ENCODE measurements at places on chromosomes 5 and 9.

DNA sequence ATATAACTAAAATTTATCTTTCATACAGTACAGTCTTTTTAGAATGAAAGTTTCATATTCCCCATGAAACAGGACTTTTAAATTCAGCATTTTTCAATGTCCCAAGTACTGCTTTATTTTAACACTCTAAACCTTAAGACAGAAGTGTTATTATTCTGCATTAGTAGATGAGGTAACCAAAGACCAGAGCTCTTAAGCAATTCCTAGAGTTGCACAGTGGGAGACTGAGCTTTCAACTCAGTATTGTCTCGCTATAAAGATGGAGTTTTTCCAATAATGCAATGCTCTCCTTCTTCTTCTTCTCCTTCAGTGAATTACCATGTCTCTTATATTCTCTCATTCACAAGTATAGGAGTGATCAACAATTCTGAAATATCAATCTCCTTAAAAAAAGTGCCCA lies 479.7 kb downstream of the CETN3 start:
- H3K27me3 ChIP-seq: no peaks in the 10 kb centered on the region
- no peak overlapping the region for H3K27ac ChIP-seq
- H3K4me1 ChIP-seq: no peaks in the 10 kb centered on the region
- no peak overlapping the region for H3K4me3 ChIP-seq
- no peaks in the 10 kb centered on the region for H3K36me3 ChIP-seq
- DNase-seq: no peak

- H3K27me3 ChIP-seq: no peaks in the 10 kb centered on the region
- DNase-seq: no peak
- H3K27ac ChIP-seq: no peak overlapping the region
- H3K4me1 ChIP-seq: no peaks in the 10 kb centered on the region
- no peaks in the 10 kb centered on the region for H3K36me3 ChIP-seq
Observed at GRCh38 chr9:138066049-138066448, 188.5 kb downstream of the CACNA1B start.

- H3K27me3 ChIP-seq: no peaks in the 10 kb centered on the region
- H3K36me3 ChIP-seq: no peaks in the 10 kb centered on the region
- no peak overlapping the region for H3K4me3 ChIP-seq
- DNase-seq: no peak
Observed at GRCh38 chr5:160657068-160657507, 194.9 kb downstream of the ATP10B start.

DNA sequence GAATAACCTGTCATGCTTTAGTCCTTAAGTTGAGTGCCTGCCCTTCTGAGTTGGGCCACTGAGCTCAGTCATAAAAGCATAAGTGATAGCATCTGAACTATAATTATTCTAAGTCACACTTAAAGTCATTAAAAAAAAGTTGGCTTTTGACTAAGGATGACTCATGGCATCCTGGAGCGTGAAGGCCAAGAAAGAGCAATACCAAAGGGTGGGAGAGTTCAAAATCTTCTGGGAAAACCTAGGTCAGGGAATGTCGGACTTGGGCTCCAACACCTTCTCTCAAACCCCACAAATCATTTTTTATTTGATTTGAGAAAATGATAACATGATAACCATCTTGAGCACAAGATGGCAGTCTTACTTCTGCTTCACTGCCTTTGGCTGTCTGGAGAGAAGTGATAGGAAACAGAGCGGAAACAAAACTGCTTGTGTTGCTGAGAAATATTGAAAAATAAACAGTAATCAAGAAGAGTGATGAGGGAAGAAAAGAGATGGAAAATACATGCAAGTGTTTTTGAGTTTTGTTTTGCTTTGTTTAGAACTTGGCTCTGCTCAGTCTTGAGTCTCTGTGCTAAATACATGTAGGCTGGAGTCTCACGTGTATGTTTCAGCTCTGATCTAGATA lies 16.9 kb upstream of the NTRK2 start:
- no peaks in the 10 kb centered on the region for H3K4me1 ChIP-seq
- no peaks in the 10 kb centered on the region for H3K36me3 ChIP-seq
- no peak overlapping the region for H3K27ac ChIP-seq
- no peak for DNase-seq
- no peaks in the 10 kb centered on the region for H3K27me3 ChIP-seq

DNA sequence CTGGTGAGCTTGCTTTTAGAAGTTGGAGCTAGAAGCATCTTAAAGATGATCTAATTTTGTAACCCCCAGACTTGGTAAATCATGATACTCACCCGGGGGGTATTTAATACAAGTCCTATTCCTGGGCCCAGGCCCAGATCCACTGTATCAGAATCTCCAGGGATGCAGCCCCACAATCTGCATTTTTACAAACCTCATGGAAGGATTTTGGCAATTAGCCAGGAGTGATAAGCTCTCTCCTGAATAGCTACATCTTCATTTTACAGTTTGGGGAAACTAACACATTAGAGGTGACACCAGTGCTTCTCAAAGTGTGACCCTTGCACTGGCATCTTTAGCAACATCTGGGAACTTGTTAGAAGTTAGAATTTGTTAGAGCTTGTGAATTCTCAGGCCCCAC lies 31.2 kb upstream of the OTP start:
- DNase-seq: no peak
- H3K4me1 ChIP-seq: no peaks in the 10 kb centered on the region
- H3K36me3 ChIP-seq: no peaks in the 10 kb centered on the region
- H3K27ac ChIP-seq: no peak overlapping the region
- no peaks in the 10 kb centered on the region for H3K27me3 ChIP-seq
- no peak overlapping the region for H3K4me3 ChIP-seq

- no peak overlapping the region for H3K4me3 ChIP-seq
- no peaks in the 10 kb centered on the region for H3K4me1 ChIP-seq
- DNase-seq: no peak
- no peak overlapping the region for H3K27ac ChIP-seq
Observed at GRCh38 chr9:114641967-114642366, 15.6 kb downstream of the TEX53 start.

- no peak overlapping the region for H3K27ac ChIP-seq
- H3K36me3 ChIP-seq: no peaks in the 10 kb centered on the region
- no peaks in the 10 kb centered on the region for H3K4me1 ChIP-seq
- H3K4me3 ChIP-seq: no peak overlapping the region
- no peak for DNase-seq
Observed at GRCh38 chr9:103707181-103707580, 386.9 kb upstream of the SMC2 start.

- DNase-seq: no peak
- no peaks in the 10 kb centered on the region for H3K27me3 ChIP-seq
- peaks cover 6% of the 10 kb centered on the region for H3K4me1 ChIP-seq
- no peak overlapping the region for H3K4me3 ChIP-seq
Observed at GRCh38 chr5:177524941-177525655, 8.3 kb upstream of the DDX41 start.

GRCh38 chr9:69412741-69413150 lies 87.7 kb downstream of the ENTREP1 start:
- H3K36me3 ChIP-seq: no peaks in the 10 kb centered on the region
- H3K4me3 ChIP-seq: no peak overlapping the region
- H3K4me1 ChIP-seq: no peaks in the 10 kb centered on the region
- no peaks in the 10 kb centered on the region for H3K27me3 ChIP-seq
- DNase-seq: no peak

- H3K4me1 ChIP-seq: peaks cover 73% of the 10 kb centered on the region
- peak overlapping the region; percentile 39 for H3K4me3 ChIP-seq
- no peak for DNase-seq
- H3K27ac ChIP-seq: peak overlapping the region; percentile 70
- H3K36me3 ChIP-seq: peaks cover 16% of the 10 kb centered on the region
Observed at GRCh38 chr5:68283766-68284165, 68.2 kb downstream of the PIK3R1 start.

- H3K27ac ChIP-seq: no peak overlapping the region
- H3K4me3 ChIP-seq: no peak overlapping the region
- no peaks in the 10 kb centered on the region for H3K4me1 ChIP-seq
Observed at GRCh38 chr5:149172261-149172660, 31.0 kb downstream of the ABLIM3 start.

- no peaks in the 10 kb centered on the region for H3K4me1 ChIP-seq
- no peak overlapping the region for H3K4me3 ChIP-seq
- H3K27ac ChIP-seq: no peak overlapping the region
- DNase-seq: no peak
- H3K27me3 ChIP-seq: no peaks in the 10 kb centered on the region
- no peaks in the 10 kb centered on the region for H3K36me3 ChIP-seq
Observed at GRCh38 chr5:71872311-71872864, 153.3 kb downstream of the CARTPT start.

DNA sequence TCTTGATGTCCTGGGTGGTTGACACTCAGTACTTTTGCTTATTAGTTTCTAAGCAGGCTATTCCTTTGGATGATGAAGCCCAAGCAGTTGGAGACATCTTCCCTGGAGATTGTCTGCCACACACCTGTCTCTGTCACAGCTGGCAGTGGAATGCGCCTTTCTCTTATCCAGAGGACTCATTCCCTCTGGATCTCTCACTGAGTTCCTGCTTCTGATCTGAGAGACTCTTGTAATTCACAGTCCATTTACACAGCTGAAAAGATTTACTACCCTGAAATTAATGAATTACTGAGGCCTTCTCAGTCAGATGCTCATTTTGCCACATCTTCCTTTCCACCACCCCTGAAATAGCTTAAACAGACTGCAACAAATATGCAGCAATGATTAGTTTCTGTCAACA lies 15.9 kb downstream of the TAL2 start:
- H3K4me3 ChIP-seq: no peak overlapping the region
- no peaks in the 10 kb centered on the region for H3K36me3 ChIP-seq
- no peak overlapping the region for H3K27ac ChIP-seq
- no peaks in the 10 kb centered on the region for H3K27me3 ChIP-seq
- no peak for DNase-seq
- no peaks in the 10 kb centered on the region for H3K4me1 ChIP-seq

Data from naive thymus-derived CD4-positive, alpha-beta T cell (primary cell).